BJ (cell line): ENCODE measurements at places on chromosomes 3 and 15.
A peak's percentile ranks its signal among the peaks of the same experiment; 100 is the strongest.

- peak; percentile 46 for DNase-seq
Measured at GRCh38 chr3:11197484-11197883, 43.2 kb downstream of the HRH1 start.

DNA sequence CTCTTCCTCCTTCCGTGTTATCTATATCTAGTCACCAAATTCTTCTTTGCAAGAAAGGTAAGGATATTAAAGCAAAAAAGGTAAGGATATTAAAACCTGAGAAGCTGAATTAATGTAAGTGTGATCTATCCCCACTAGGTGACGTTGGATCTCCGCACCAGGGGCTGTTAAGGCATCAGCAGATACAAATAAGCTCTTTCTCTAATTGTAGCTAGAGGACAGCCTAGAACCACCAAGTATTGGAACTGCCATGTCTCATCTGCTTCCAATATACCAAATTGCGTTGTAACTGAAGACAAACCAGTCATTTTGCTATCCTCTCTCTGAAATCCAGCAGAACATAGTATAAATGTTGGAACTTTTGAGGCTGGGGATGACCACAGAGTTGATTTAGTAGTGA, 471.2 kb upstream of the TGFBR2 start:
- DNase-seq: no peak

DNA sequence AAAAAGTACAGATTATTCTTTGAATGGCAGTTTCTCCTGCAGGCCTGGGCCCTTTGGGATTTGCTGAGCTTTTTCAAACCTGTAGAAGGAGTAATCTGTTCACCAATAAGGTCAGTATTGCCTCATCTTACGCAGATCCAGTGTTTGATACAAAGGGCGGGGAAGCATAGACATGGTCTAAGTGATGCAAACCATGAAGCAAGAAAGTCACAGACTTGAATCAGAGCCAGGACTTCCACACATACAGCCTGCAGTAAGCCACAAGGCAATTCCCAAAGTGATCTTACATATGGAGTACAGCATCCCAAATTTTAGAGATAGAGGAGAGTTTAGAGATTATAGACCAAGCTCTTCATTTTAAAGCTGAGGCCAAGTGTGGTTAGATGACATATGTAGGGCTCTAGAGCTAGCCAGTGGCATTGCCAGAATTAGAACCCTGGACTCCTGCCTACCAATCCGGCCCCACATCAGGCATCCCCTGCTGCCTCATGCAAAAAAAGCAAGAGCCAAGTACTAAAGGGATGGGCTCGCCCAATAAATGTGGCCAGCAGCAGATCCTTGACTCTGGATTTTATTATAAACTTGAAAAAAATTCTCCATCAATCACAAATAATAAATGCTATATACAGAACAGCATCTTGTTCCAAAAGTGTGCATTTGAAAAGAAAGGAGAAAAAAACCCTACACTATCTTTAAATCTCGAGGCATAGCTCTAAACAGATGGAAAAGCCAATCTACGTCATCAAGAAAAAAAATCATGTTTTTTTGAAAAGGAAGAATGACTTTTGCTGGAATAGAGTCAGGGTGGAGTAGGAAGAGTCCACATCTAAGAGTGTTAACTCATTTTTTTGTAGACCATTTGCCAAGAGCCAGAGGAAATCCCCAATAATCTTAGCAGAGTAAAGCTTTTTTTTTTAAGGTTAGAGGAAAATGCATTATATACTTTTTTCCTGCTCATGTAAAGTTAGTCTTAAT, 24.0 kb downstream of the ABI3BP start:
- DNase-seq: no peak

- no peak for DNase-seq
Measured at GRCh38 chr15:36186376-36186775, 393.1 kb upstream of the CDIN1 start.

DNA sequence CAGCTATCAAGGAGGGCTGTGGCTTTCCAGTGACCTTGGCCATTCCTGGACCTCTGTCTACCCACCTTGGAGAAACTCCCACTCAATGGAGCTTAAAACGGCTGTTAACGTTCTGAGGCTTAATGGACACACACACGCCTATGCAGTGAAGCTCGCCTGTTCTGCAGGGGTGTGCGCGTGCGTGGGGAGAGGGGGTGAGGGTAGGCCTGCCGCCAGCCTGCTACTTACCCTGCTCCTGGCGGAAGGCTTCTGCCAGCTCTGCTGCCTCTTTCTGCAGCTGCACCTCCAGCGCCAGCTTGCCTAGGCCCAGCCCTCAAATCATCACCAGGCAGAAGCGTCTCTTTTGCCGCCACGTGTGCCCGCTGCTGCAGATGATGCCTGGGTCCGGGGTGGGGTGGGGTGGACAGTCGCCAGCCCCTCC, 23.2 kb upstream of the PARL start:
- DNase-seq: no peak

DNA sequence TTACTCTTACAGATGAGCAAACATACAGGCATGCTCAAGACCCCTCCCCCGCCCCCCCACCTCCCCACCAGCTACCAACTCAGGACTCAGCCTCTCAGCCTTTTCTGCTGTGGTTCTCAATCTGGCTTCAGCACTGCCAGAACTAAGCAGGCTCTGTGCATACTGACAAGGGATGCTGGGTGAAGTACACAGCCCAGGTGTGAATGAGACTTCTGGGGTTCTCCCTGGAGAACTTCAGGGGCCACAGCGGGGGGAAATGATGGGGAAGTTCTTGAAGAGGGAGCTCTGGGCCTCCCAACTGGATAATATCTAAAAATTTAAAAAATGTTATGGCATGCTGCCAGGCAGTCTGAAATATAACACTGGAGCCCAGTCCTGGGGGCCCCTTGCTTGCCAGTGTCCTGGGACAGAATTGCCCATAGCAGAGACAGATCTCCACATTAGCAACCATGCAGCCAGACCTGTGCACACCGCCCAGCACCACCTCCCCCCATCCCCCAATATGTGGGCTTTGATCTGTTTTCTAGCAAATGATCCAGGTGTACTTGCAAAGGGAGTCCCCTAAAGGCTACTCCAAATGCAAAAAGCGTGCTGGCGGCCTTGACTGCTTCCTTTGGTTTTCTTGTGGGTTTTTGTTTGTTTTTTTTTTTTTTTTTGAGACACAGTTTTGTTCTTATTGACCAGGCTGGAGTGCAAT, 41.4 kb downstream of the PGPEP1L start:
- no peak for DNase-seq

DNA sequence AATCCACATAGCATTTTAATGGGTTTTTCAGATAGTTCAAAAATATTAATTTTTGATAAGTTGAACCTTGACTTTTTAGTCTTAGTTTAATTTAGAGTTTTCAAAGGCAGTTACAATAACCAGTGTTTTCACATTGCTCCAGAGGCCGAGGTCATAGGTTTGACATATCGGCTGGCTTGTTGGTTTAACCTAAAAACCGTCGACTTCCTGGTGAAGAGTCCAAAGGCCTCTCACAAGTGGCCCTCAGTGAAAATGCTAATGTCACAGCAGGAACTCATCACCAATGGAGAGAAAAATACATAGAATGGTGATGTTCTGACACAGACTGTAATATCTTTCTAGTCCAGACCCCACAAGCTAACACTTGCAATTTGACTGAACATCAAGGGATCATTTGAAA, 642.3 kb downstream of the PLOD2 start:
- no peak for DNase-seq

- DNase-seq: peak; percentile 40
Measured at GRCh38 chr3:58471025-58471887, 20.6 kb upstream of the KCTD6 start.

DNA sequence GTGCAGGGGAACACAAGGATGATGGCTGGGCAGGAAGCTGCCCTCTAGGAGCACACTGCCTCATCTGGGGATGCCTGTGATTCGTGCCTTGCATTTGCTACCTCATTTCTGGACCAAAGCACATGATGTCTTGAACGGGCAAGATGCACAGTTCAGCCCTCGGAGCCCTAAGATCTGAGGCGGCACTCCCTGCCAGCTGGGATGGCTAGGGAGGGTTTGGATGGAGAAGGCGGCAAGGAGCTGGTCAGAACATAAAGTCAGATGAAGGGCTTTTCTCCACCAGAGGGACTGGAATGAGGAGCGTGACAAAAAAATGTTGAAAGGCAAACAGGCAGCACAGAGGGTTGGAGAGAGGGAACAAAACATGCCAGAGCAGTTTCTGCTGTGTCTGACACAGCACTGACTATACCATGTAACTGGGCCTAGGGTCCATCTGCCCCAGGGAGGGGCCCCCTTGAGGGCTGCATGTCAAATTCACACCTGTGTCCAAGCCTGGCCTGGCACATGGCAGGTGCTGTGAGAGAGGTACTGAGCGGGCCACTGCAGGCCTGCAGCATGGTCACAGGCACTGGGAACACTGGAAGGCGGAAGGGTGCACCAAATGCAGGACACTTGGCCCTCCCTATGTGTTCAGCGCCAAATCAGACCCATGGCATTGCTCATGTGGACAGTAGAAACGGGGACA, 21.7 kb downstream of the TMEM43 start:
- DNase-seq: no peak

- DNase-seq: no peak
Measured at GRCh38 chr3:32841867-32842470, 24.2 kb downstream of the TRIM71 start.

- peak; percentile 98 for DNase-seq
Measured at GRCh38 chr15:75666823-75667501, 19.2 kb downstream of the SNX33 start.

DNA sequence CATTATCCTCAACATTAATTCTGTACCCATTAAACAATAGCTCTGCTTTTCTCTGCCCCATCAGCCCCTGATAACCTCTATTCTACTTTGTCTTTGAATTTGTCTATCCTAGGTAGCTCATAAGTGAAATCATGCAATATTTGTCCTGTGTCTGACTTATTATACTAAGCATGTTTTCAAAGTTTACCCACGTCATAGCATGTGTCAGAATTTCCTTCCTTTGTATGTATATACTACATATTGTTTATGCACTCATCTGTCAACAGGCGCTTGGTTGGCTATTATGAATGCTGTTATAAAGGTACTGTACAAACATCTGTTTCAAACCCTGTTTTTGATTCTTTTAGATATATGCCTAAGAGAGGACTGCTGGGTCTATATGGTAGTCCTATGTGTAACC, 18.2 kb downstream of the CSNK1G1 start:
- no peak for DNase-seq

DNA sequence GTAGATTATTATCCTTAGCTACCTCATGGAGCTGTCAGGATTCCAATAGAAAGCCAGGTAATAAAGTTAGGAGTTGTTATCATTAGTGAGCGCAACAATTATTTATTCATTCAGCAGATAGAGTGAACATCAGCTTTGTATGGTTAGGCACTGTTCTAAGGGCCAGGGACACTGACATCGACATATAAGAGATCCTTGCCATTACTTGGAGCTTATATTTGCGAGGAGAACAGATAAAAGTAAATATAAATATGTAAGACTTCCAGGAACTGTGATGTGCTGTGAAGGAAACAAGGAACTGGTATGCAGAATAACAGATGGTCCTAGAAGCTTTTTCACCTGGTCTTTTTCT, 473 bp downstream of the LSM3 start:
- DNase-seq: no peak

DNA sequence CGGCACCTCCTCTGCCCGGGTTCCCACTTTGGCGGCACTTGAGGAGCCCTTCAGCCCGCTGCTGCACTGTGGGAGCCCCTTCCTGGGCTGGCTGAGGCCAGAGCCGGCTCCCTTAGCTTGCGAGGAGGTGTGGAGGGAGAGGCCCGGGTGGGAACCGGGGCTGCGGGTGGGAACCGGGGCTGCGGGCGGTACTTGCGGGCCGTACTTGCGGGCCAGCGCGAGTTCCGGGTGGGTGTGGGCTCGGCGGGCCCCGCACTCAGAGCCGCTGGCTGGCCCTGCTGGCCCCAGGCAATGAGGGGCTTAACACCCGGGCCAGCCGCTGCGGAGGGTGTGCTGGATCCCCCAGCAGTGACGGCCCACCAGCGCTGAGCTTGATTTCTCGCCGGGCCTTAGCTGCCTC, 14.4 kb upstream of the DAPK2 start:
- DNase-seq: no peak
